ENCODE measurements at places on chromosomes 13 and 19.
A peak's percentile ranks its signal among the peaks of the same experiment; 100 is the strongest.

- DNase-seq, result no peak
Measured at GRCh38 chr13:105774739-105775460, 760.6 kb downstream of the EFNB2 start.

DNA sequence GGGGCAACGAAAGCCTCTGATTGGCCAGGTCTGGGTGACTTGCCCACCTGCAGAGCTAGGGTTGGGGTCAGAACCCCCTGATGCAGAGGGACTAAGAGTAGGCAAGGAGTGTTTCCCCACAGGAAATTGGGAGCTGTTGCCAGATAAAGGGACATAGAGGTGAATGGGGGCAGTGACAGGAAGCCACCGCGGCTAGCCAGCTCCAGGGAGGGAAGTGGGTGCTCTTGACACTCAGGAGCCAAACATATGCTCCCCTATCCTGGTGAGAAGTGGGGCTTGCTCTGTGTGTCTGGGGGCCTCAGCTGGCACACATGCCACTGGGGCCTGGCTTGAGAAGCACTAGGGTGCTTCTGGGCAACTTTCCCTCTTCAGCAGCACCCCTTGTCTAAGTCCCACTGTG is 26.0 kb downstream of the WDR88 start:
- no peak for DNase-seq

DNA sequence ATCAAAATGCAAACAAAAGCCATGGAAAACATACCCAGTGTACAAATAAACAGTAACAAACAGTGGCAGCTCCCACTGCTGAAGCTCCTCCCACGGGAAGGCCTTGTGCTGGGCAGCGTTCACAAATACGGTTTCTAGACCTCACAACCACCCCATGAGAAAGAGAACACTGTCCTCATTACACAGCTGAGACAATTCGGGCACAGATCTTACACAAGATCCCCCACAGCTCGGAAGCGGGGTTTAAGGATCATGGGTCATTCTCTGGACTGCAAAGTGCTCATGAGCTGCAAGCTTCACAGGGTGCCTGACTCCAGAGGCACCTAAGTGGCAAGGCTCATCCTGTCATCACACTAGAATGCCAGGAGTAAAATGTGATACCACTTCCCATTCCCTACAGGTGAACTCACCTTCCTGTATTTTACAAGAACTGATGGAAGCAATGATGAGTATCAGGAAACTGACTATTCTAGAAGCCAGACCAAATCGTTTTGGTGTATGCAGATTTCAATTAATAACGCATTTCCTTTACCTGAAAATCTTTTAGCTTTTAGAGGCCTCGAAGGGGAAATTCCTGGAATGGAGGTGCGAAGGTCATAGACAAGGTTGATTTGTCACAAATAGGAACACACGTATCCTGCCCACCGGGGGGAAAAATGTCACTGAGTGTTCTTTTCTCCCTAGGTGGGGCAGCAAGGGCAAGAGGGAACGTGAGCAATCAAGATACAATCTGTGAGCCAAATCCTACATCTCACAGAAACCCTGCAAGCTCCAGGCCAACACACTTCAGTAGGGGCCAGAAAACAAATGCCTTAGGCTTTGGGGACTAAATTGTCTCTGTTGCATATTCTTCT is 41.2 kb downstream of the STK24 start:
- no peak for DNase-seq

DNA sequence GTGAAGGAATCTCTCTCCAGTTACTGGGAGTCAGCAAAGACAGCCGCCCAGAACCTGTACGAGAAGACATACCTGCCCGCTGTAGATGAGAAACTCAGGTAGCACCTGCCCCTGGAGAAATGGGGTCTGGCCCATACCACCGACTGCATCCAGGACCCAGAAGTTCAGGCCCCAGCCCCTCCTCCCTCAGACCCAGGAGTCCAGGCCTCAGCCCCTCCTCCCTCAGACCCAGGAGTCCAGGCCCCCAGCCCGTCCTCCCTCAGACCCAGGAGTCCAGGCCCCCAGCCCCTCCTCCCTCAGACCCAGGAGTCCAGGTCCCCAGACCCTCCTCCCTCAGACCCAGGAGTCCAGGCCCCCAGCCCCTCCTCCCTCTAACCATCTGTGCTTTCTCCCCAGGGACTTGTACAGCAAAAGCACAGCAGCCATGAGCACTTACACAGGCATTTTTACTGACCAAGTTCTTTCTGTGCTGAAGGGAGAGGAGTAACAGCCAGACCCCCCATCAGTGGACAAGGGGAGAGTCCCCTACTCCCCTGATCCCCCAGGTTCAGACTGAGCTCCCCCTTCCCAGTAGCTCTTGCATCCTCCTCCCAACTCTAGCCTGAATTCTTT is 3.0 kb downstream of the APOC2 start:
- DNase-seq, result no peak

DNA sequence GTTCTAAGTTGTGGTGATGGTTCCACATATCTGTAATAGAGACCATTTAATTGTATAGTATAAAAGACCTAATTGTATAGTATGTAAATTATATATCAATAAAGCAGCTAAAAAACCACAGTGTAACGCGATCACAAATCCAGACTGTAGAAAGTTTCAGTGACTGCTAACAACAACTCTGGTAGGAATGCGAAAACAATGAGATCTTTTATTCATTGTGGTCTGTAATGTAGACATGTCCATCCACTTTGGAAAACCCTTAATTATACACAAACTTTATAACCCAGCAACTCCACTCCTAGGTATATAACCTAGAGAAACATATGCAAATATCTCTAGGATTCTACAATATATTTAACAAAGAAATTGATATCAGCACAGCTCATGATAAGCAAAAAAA is 549.5 kb downstream of the SLITRK1 start:
- no peak for DNase-seq

- DNase-seq, result no peak
Measured at GRCh38 chr13:30697996-30698401, 37.3 kb upstream of the ALOX5AP start.

GRCh38 chr13:78689011-78689410 is 30.1 kb upstream of the OBI1 start:
- no peak for DNase-seq

DNA sequence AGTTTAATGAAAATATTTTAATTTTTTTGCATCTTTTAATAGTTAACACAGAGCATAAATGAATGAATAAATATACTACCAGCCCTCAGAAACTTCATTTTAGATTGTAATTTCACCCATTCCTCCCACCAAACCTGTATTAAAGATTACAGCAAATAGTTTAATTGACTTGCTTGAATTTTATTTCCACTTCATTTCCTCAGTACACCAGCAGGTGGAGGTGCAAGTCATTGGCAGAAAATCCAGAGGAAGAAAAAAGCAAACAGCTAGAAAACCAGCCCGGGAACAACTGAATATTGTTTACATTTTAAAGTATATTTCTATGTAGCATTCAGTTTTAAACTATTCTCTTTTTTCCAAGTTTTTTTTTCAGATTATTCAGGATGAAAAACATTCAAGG is 177.8 kb downstream of the OLFM4 start:
- DNase-seq, result no peak

DNA sequence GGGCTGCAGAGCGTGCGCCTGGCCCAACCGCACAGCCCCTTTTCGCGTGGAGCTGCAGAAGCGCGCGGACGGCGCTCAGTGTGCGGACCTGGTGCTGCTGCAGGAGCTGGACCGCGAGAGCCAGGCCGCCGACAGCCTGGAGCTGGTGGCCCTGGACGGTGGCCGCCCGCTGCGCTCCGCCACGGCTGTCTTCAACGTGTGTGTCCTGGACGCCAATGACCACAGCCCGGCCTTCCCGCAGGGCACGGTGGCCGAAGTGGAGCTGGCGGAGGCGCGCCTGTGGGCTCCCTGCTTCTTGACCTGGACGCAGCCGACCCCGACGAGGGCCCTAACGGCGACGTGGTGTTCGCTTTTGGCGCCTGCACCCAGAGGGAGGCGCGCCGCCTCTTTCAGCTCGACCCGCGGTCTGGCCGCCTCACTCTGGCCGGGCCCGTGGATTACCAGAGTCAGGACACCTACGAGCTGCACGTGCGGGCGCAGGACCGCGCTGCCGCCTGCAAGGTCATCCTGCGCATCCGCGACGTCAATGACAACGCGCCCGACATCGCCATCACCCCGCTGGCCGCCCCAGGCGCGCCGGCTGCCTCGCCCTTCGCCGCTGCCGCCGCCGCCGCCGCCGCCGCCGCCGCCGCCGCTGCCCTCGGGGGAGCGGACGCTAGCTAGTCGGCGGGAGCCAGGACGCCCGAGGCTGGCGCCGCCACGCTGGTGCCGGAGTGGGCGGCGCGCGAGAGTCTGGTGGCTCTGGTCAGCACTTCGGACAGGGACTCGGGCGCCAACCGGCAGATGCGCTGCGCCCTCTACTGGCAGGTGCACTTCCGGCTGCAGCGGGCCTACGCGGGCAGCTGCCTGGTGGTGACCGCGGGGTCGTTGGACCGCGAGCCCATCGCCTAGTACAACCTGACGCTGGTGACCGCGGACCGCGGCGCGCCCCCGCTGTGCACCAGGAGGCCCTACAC is 172.2 kb downstream of the OLFM4 start:
- DNase-seq, result peak; percentile 29

DNA sequence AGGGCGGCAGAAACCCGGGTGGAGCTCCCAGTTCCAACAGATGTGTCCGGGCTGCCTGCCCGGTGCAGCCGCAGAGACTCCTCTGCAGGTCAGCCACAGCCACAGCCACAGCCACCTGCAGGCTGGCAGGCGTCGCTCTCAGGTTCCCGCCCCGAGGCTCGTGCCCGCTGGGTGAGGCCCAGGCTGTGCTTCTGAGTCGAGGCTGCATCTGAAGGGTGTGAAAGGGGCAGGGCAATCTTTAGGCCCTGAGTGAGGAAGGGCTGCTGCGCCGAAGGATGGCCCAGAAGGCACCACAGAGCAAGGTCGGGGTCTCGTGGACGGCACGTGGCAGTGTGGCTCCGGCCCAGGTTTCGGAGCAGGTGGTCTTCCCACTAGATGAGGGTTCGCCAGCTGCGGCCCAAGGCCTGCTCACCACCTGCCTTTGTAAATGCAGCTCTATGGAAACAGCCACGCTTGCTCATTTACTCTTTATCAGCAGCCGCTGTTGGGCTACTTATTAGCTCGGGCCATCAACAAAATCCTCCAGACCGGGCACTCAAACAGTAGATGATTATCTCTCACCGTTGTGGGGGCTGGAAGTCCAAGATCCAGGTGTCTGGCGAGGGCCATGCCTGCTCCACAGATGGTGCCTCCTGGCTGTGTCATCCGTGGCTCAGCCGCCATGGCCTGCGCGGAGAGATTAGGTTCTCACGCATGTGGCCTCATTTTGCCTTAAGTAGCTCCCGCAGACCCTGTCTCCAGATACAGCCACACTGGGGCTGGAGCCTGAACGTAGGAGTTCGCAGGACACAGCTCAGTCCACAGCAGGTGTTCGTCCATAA is 40.3 kb upstream of the TFDP1 start:
- no peak for DNase-seq

DNA sequence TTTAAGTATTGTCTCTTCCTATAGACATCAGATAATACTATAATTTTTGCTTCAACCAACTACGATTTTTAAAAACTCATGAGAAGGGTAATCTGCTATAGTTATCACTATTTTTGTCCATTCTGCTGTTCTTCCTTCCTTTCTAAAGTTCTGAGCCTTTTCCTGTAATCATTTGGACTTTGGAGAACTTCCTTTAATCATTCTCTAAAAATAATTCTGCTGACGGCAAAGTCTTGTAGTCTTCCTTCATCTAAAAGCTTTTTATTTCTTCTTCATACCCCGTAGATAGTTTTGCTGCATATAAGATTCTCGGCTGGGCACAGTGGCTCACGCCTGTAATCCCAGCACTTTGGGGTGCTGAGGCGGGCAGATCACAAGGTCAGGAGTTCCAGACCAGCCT is 5.1 kb upstream of the FCGBP start:
- DNase-seq, result no peak
